Mesendoderm (in vitro differentiated cells): ENCODE measurements at places on chromosomes 2 and 18.

- no peak for DNase-seq
These were observed 672.9 kb upstream of the ACVR2A start for GRCh38 chr2:147171941-147172340.

GRCh38 chr18:63058521-63058920 lies 261.0 kb downstream of the BCL2 start:
- DNase-seq, result no peak

- DNase-seq, result no peak
These were observed 100.5 kb downstream of the TPGS2 start for GRCh38 chr18:36728345-36728744.

- peak; percentile 79 for DNase-seq
These were observed 2.1 kb downstream of the FZD5 start for GRCh38 chr2:207767461-207768167.

DNA sequence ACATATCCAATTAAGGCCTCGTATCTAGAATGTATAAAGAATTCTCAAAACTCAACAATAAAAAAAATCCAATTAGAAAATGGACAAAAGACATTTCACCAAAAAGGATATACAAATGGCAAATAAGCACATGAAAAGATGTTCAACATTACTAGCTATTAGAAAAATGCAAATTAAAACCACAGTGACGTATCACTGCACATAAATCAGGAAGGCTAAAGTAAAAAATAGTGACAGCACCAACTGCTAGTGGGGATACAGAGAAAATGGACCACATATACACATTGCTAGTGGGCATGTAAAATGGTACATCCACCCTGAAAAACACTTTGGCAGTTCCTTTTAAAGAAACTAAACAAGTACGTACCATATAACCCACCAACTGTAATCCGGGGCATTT lies 59.7 kb downstream of the SMAD4 start:
- no peak for DNase-seq

GRCh38 chr2:169966454-169966853 lies 139.2 kb downstream of the UBR3 start:
- no peak for DNase-seq

GRCh38 chr2:113351375-113352355 lies 72.9 kb upstream of the PAX8 start:
- DNase-seq, result no peak

- DNase-seq, result no peak
These were observed 71.7 kb upstream of the CDCA7 start for GRCh38 chr2:173282795-173283545.

- no peak for DNase-seq
These were observed 14.8 kb upstream of the MTERF4 start for GRCh38 chr2:241116606-241117560.

DNA sequence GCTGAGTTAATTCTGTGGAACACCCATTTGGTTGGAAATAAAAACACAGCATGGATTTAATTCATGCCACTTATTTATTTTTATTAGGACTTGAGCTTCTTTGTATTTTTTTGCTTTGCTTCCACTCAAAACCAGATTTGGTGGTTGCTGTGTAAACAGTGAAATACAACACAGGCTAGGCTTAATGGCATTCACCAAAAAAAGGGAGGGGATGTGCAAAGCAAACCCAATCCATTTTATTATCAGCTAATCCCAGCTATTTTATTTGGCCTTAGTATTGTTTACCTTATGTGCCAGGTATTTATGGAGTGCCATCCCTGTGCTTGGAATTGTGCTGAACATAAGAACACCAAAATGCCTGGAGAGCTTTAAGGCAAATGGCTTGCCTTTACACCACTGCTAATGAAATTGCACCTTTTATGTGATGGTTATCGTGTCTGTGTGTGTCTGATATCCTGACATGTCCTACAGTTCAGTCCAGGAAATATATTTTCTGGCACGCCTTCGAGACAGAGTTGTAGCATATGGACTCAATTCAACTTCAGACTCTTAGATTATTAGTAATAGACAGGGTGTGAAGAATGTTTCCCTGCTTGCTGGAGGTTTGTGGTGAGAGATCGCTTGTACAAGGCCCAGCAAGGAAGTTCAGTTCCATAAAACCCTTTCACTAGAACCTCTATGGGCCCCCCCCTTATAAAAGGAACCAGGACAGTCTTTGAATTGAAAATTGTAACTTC lies 99.6 kb downstream of the PRPF40A start:
- DNase-seq, result no peak

- peak; percentile 89 for DNase-seq
These were observed 45.7 kb downstream of the NDUFA10 start for GRCh38 chr2:239979243-239980023.

- no peak for DNase-seq
These were observed 5.8 kb downstream of the NGEF start for GRCh38 chr2:233007270-233007669.

- DNase-seq, result no peak
These were observed 93.8 kb downstream of the C2orf74 start for GRCh38 chr2:61255580-61256437.

DNA sequence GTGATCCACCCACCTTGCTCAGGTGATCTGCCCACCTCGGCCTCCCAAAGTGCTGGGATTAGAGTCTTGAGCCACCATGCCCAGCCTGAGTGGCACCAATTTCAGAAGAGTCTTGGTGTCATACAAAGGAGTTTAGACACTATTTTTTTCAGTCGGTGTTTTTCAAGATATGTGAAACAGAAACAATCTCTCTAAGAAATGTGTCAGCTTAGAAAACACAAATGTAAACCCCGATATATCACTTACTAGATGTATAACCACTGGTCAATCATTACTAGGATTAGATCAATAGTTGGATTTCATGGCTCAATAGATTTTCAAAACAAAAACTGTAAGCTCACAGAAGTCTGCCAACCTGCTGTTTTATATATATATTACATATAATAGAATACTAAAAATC lies 67.2 kb upstream of the FRZB start:
- no peak for DNase-seq

DNA sequence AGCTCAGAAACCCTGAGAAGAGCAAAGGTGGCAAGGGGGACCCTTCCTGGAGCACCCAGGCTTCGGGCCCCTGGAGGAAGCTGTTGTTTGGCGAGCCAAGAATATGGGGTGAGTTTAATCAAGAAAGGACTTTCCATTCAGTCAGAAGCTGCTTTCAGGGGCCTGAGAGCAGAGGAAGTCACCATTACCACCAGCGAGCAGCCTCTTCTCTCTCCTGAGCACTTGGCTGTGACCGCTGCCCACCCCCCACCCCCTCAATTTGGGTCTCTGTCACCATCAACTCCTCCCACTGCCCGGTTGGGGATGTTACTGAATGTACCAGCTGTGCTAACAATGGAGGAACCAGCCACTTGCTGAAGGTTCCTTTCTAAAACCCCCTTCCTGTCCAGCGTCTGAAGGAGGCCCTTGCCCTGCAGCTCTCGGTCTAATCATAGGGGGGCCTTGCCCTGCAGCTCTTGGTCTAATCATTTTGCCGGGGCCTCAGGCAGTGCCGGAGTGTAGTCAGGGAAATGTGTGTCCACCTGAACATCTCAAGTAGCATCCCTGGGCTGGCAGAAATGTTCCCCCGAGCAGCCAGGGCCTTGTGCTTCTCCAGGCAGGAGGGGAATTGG lies 943 bp downstream of the INPP5D start:
- DNase-seq, result no peak

GRCh38 chr2:19751631-19752030 lies 150.2 kb downstream of the TTC32 start:
- DNase-seq, result no peak

DNA sequence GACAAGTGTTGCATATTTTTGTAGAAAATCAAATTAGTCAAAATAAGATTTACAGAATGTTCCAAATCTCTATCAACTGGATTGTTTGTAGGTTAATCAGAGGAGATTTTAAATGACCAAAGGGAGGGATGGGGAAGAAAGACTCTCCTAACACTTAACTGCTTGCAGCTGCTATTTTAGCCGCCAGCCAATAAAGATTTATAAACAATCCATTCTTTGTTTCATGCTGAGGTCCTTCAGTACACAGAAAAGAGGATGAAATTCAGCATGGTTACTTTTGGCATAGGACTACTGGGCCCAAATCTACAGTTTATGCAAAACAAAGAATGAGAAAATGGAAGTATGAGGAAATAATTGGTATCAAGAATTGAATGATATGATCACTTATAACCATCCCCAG lies 86.4 kb upstream of the FN1 start:
- no peak for DNase-seq

DNA sequence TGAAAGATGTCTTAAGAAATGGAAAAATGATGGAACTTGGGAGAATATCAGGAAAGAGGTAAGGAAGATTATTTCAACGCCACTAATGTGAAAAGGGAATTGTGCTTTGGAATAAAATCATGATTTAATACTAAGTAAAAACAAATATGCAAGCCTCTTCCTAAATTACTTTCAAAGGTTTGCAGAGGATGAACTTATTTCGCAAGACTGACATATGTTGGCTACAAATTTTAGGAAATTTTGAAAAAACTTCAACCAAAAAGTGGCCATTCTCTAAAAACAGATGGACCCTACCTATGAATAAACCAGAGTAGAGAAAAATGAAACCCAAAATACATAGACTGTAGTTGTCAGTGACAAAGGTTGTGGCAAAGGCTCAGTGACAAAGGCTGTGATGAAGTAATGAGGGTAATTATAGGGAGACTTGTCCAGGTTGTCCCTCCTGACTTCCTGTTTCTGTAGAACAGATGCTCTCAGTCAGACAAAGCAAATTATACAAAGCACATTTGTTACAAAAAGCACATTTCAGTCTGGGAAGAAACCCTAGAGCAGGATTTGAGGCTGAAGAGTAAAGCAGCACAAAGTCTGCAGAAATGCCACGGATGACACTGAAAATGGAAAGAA lies 39.5 kb downstream of the SFT2D3 start:
- DNase-seq, result no peak

DNA sequence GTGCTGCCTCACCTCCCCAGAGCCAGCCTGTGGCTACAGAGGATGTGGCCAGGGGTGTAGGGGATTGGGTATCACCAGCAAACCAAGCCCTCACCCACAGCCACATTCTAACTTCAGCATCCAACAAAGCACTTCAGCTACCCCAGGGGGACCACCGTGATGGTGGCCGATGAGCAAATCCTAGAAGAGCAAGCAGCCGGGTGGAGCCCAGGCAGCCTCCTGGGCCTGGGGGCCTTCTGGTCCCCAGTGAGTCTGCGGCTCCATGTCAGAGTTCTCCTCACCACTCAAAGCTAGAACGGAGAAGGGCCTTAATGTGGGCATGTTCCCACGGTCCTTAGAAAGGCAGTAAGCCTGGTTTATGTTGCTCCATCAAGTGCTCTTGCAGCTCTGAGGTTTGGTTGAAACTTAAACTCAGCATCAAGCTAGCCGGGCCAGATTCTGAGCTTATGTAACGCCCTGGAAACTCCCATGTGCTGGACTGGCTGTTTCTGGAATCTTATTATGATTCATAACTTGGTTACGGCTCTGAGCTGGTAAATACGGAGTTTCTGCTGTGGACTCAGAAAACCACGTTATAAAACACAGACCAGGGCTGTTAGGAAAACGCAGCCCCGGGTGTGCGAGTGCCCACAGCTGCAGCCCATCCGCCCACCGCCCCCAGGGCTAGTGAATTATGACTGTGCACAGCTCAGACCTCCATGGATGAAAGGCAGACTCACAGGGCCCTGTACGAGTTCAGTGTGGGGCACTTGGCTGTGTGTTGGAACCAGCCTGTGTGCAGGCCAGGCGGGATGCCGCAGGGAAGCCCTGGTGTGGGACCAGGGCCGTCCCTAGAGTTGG lies 99.8 kb downstream of the SEPTIN10 start:
- DNase-seq, result no peak

DNA sequence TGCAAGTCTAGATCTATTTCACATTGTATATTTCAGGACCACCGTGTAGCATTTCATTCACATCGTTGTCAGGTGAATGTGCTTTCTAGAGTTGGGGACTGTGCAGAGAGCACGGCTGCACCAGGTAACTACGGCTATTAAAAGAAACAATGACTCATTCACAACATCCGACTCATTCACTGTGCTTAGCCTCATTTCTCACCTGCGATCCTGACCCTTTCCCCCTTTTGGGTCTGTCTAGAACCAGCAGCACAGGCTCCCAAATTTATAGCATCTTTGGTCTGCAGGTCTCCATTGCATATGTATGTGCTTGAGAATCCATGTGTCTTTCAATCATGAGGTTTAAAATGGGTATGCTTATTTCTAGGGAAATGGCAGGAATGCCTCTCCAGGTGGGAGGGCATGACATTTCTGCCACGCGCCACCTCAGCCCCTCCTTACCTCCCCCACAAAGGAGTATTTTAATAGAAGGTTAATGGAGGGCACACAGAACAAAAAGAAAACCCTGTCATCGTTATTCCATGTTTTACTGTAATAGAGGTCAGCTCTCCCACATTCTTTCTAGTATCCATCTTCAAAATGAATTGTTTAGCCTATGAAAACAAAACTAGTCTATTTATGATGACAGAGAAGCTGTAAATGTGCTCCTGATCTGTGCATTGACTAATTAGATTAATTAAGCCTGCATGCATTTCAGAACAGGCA lies 246.7 kb upstream of the EPHA4 start:
- peak; percentile 43 for DNase-seq

GRCh38 chr2:6073191-6074088 lies 381.3 kb downstream of the SOX11 start:
- DNase-seq, result peak; percentile 55

GRCh38 chr18:54100920-54101470 lies 123.5 kb downstream of the MBD2 start:
- DNase-seq, result no peak

DNA sequence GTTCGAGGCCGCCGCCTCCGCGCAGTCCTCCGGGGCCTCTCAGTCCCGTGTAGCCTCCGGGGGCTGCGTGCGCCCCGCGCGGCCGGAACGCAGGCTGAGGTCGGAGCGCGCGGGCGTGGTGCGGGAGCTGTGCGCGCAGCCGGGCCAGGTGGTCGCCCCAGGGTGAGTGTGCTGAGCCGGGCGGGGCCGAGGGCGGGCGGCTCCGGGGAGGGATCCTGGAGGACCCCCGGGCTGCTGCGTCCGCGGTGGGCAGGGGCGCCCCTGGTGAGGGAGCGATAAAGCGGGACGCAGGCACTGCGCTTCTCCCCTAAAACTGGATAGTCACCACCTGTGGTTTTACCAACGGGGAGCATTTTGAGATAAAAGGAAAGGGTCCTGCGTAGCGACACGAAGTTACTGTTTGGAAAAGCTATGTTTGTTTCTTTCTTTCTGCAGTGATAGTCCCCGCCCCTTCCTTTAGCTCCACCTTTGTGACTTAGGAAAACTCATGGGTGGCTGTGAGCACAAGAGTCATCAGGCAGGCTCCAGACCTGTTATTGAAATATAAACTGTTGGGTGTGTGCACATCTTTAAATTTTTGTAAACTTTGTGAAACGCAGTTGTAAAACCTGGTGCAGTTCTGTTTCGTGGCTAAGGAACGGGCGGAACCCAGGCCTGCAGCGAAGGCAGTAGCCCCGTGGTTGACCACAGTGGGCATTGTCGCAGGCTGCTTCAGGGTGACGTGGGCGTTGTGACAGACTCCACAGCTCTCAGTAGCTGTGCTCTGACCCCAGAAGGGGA lies 687 bp downstream of the CTDP1 start:
- DNase-seq, result peak; percentile 55

DNA sequence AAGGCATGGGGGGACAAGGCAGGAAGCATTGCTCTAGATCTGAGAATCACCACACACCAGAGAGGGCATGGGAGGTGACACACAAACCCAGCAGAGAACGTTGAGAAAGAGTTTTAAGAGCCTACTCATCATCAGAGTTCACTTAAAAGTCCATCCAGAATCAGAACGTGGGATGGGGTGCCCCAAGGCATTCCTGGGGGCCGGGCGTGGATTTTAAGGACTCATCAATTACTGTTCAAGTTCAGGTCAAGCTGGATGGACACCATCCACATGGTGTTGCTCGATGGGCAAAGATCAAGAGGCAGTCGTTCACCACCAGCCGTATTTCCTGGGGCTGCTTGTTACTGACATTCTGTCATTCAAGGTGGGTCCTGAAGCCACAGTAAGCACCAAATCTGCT lies 34.9 kb downstream of the BCL11A start:
- DNase-seq, result no peak

GRCh38 chr2:85534881-85535280 lies 4.1 kb upstream of the MAT2A start:
- DNase-seq, result no peak
